ENCODE measurements at places on chromosomes 16 and 17.

- no peak for DNase-seq
These were observed 83.0 kb downstream of the EMP2 start for GRCh38 chr16:10497132-10498101.

GRCh38 chr17:50148226-50149090, 2.0 kb downstream of the PPP1R9B start:
- DNase-seq: peak; percentile 78

GRCh38 chr16:17199135-17199534, 271.6 kb downstream of the XYLT1 start:
- DNase-seq: no peak

- DNase-seq: no peak
These were observed 310.3 kb downstream of the CDH13 start for GRCh38 chr16:82936941-82937551.

- no peak for DNase-seq
These were observed 45.7 kb upstream of the LYRM9 start for GRCh38 chr17:27938864-27939263.
